ENCODE measurements at places on chromosomes 5 and 9.

GRCh38 chr5:92676215-92677165 lies 904.5 kb downstream of the NR2F1-AS1 start:
- DNase-seq: no peak

- no peak for DNase-seq
Measured at GRCh38 chr9:3823842-3824475, 298.2 kb upstream of the RFX3 start.

- DNase-seq: no peak
Measured at GRCh38 chr5:55603922-55604321, 69.2 kb upstream of the PLPP1 start.

DNA sequence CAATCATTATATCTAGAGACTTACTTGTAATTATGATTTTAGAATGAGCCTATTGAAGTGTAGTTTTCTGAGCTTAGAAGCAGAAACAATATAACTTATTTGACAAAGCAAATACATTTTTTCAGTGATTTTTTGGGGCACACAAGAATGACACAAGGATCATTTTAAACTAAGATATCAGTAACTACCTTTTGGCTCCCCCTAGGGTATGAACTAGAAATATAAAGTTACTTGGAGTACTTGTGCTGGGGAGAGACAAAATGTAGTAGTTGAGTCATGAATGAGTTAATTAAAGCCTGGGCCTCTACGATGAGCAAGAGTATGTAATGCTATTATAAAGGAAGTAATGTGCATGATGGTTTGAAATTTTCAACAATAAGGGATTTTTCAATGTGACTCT lies 1244.1 kb upstream of the ACO1 start:
- peak; percentile 4 for DNase-seq

DNA sequence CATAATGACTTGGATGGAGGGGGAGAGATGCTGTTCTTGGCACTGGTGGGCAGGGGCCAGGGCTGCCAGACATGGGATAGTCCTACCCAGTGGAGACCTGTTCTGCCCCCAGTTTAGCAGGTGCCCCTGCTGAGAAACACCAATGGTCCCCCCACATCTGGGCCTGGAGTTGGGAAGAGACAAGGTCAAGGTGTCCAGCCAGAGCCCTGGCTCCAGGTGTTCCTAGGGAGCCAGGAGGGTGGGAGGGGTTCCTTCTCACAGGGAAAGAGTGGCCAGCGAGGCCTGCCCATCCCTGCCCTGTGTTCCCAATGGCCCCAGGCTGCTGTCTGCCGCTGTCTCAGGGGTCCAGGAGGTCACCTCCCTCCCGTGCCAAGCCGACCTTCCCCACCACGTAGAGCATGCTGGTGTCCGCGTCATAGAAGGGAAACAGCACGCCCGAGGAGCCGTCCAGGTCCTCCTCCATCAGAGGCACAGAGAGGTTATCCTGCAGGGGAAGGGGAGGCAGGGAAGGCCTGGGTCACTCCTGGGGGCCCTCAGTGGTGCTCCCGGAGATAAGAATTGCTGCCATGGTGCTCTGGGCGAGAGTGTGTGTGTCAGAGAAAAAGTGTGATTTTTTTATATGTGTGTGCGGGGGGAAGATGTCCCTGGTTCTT lies 11.7 kb upstream of the TRIM14 start:
- no peak for DNase-seq

DNA sequence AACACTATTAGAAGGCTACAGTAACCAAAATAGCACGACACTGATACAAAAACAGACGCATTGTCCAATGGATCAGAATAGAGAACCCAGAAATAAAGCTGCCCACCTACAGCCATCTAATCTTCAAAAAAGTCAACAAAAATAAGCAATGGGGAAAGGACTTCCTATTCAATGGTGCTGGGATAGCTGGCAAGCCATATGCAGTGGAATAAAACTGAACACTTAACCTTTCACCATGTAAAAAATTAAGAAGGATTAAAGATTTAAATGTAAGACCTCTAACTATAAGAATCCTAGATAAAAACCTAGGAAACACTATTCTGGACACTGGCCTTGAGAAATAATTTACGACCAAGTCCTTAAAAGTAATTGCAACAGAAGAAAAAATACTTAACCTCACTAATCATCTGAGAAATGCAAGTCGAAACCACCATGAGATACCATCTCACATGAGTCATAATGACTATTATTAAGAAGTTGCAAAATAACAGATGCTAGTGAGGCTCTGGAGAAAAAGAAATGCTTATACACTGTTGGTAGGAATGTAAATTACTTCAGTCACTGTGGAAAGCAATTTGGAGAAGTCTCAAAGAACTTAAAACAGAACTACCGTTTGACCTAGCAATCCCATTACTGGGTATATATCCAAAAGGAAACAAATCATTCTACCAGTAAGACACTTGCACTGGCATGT lies 203.3 kb upstream of the CDH9 start:
- no peak for DNase-seq

DNA sequence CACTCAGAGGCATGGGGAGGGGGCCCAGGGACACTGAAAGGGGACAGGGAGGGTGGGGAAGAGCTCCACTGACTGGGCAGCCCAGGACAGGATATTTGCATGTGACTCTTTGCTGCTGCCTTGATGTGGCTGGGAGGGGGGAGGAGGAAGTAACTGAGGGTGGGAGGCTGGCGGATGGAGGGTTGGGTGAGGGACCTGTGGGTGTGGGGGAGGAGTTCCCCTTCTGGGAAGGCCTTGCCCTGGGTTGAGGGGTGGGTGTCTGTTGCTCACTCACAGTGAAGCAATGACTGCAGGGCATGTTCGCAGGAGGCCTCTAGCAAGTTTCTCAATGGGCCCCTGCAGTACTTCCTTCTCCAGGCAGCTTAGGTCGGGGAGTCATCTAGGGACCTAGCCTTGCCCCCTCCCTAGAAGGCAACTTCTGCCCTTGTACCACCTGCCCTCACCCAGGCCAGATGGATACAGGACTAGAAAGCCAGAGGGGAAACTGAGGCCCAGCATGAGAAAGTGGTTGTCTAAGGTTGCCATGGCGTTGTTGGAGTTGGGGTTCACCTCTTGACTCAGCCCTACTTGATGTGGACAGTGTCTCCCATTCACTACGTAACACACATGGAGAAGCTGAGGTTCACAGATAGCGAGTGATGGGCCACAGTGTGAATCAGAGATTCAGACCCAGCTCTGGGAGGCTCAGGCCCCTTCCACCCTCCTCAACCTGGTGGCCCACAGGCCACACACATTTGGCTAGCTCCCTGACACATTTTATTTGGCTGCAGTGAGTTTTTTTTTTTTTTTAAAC lies 3.0 kb downstream of the GRK6 start:
- DNase-seq: no peak

DNA sequence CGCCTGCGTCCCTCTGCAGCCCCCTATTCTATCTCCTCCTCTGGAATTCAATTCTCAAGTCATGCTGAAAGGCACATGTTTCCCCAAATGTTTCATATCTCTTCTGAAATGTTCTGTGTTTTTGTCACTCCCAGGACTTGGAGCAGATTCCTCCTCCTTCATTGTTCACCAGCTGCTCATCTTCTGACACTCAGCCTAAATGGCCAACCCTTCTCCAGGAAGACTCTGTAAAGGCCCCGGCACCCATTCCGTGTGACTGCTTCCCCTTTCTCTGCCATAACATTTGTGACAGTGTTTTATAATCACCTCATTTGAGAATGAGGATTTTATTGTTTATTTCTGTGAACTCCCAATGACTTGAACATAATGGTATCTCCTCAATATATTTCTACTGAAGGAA lies 170.8 kb upstream of the ADAMTS16 start:
- no peak for DNase-seq

DNA sequence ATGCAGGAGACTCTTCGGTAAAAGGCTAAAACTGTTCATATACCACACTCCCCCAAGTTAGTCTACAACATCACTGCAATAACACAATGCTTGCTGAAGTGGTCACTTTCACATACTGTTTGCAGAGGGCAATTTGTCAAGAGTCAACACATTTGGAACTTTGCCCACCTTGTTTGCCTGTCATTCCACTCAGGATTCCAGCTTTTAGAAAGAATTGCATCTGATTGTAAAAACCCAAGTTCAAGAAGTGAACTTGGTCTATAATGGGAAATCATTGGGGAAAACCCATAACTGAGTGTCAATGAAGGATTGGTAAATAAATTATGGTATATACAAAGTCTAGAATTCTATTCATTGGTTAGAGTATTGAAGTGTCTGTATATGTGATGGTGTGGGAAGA lies 120.5 kb downstream of the GADD45G start:
- DNase-seq: no peak

- DNase-seq: no peak
Measured at GRCh38 chr5:68519143-68519542, 303.6 kb downstream of the PIK3R1 start.

DNA sequence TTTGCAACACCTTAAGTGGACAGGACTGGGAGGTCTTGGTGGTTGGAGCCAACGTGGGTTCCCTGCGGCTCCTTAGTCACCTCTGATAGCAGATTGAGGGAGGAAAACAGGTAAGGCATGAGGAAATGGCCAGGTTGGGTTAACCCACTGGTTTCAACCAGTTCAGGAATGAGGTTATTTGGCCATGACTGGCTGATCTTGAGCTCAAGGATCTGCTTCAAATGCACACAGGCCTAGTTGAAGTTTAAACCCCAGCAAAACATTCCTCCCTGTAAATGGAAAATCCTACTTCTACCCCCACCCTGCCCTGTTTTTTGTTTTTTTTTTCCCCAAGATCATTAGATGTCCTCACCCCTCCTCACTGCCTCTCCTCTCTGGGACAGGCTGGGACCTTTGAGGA lies 3.2 kb upstream of the NUP214 start:
- DNase-seq: no peak

DNA sequence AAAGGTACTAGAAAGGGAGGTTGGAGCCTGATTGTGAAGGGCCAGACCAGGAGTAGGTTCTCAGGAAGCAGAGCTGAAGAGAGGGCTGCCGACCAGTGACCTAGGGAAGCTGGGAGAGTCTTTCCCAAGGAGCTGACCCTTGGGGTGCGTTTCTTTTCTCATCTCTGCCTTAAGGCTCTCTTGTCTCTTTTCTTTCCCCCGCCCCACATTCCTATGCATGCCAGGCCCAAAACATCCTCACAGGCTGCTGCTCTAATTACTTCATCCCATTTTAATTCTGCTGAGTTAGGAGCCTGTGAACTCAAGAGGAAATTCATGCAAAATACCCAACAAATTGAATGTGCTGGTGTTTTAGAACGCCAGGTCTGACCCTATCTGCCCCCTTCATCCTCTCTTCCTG lies 46.9 kb upstream of the HSPA9 start:
- DNase-seq: no peak

DNA sequence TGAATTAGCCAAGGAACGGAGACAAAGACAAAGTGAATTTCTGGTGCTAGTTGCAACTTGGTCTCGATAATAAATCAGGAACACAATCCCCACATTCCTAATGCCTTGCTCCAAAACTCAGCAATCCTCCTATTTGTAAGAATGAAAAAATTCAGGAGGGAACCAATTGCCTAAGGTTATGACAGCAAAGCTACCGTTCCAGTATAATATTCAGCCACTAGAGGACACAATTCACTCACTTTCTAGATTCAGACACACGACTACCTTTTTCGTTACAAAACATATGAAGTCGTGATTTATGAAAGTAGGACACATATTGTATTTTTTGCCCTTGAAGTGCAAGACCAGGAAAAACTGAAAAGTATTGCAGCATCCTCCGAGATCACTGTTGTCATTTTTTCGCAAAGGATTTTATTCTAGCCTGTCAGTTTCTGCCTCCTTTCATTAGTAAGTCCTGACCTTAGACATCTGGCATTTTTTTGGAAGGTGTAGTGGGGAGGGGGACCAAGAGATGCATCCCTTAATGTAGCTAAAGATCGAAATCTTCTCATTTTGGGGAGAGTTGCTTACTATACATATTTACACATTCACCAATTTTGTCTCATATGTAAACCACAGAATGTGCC lies 133.1 kb downstream of the DOCK8 start:
- DNase-seq: peak; percentile 89

DNA sequence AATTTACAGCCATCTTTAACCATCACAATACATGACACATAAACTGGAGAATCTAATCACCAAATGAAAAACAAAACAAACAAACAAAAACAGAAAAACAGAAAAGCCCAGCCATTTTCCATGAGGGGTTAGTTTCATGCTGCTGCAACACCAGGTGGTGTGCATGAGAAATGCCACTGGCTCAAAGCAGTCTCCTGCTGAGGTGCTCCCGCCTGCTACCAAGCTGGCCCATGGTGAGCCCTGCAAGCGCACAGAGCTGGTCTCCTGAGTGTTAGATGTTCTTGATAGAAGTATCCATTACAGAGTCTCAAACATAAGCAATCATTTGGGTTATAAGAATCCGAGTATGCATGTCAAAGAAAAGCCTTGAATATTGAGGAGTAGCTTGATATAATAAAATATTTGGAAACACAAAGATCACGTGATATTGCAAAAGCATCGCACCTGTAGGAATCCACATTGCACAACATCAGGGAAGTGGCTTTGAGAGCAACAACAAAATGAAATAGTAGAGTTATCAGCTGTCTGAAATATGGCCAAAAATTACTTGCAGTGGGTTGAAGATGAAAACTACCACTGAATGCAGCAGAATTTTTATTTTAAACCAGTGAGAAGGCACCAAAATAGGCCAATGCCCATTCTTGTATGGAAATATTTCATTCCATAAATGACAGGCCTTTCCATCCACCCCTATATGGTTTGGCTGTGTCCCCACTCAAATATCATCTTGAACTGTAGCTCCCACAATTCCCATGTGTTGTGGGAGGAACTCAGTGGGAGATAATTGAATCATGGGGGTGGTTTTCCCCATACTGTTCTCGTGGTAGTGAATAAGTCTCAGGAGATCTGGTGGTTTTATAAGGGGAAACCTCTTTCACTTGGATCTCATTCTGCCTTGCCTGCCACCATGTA lies 194.8 kb downstream of the SYK start:
- no peak for DNase-seq

DNA sequence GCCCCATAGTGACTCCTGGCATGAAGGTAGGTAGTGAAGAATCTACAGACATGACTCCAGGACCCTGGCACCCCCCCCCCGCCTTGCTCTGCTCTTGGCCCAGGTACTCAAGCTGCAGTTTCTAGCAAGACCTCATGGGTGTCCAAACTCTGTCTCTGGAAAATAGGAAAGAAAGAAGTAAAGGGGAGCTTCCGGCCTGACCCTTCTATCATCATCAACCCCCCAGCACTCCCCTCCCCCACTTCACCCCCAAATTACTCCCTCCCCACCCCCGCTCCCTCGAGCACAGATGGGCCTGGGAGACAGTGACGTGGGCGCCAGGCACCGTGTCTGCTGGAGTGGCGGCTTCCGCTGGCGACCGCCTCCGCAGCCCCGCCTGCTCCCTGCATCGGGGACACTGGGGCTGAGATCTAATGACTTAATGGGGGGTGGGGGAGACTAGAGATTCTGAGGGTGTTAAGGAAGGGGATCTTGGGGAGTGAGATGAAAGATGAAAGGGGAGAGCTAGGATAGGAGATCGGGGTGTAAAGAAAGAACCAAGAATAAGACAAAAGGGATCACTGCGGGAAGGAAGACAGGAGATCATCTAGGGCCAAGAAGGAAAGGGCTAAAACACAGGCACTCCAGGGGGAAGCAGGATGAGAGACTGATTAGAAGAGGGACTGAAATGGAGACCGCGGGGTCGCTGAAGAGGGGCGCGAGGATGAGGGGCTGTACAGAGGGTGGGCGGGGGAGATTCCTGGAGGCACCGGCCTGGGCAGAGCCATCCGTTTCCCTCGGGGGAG lies 1.1 kb upstream of the DNAJB5 start:
- peak; percentile 49 for DNase-seq

GRCh38 chr9:1619915-1620710 lies 395.0 kb upstream of the SMARCA2 start:
- DNase-seq: peak; percentile 87

- DNase-seq: peak; percentile 5
Measured at GRCh38 chr5:151480384-151481293, 33.2 kb downstream of the SLC36A1 start.

GRCh38 chr5:16600397-16600796 lies 16.4 kb downstream of the RETREG1 start:
- DNase-seq: no peak

- no peak for DNase-seq
Measured at GRCh38 chr9:84669288-84670137, at the start of gene NTRK2. TSS of gene NTRK2 (plus strand) at chr9:84669729. CDS start at chr9:84670749, 1,020 bp downstream.

Measured in NCI-H2171 treated with DMSO at 0.1 percent for 48 hours (cell line).